ENCODE measurements at places on chromosomes 1 and 21.

GRCh38 chr1:214377886-214378285 is 96.9 kb downstream of the SMYD2 start:
- DNase-seq, result no peak

- DNase-seq, result no peak
Measured at GRCh38 chr1:200899451-200899915, 4.8 kb downstream of the INAVA start.

GRCh38 chr21:42220138-42220701 is 1.3 kb downstream of the ABCG1 start:
- peak; percentile 86 for DNase-seq

DNA sequence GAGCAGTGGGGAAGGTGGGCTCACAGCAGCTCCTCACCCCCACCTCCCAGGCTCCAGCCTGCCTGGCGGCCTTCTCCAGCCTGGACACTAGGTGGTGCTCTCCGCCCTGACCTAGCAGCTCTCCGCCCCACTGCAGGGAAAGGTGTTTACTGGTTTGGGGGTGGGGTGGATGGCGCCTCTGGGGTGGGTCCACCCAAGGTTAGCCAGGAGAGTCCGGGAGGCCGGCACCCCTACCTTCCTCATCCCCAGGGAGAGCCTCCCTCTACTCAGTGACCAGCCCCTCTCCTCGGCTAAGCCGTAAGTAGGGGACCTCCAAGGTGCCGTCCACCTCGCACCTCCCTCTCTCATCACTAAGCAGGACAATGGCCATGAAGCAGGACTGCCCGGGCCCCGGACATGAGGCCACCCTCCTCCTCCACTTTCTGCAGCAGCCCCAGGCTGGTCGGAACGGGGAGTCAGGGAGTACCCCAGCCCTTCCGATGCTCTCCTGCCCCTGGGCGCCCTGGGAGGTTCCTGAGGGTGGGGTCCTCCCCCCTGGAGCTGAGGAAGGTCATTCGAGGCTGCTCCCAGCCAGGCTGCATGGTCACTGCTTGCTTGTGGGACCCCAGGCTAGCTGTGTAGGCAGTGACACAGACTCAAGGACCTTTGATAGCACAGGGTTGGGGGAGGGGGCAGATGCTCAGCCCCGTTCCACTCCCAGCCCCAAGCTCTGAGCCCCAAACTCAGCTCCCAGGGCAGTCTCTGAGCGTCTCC is 101.4 kb upstream of the VAMP3 start:
- peak; percentile 63 for DNase-seq

- no peak for DNase-seq
Measured at GRCh38 chr1:80170811-80171485, 1164.4 kb upstream of the ADGRL4 start.

DNA sequence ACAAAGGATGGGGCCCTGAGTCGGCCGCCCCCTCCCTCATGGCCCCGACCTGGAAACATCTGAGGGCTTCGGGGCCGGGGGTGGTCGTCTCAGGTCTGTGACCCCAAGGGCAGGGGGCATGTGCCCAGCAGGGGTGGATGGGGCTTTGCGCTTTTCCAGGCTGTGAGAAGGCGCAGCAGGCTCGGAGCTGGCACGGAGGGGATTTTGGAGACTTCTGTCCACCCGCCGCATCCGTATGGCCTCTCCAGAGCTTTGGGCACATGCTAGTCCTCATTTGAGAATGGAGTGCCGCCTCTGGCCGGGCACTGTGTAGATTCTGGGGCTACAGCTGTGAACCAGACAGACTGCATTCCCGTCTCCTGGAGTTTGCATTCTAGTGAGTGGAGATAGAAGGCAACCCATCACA is 66.1 kb upstream of the WNT4 start:
- no peak for DNase-seq

- DNase-seq, result no peak
Measured at GRCh38 chr1:59412718-59413326, 115.9 kb downstream of the FGGY start.

DNA sequence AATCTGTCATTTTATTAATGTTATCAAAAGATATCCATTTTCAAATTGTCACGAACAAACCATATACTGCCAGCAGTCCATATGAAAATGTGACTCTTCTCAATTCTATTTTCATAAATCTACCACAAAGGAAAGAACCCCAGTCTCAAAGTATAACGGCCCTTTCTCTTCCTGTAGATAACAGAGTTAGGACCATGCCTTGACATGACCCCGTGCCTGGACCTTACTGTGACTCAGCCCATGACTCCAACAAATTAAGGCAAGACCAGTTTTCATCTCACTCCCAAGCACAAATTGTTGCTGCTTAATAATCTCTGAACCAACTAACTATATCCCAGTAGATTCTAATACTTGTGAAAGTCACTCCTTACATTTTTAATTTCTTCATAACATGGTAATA is 124.4 kb upstream of the NFIA start:
- no peak for DNase-seq

DNA sequence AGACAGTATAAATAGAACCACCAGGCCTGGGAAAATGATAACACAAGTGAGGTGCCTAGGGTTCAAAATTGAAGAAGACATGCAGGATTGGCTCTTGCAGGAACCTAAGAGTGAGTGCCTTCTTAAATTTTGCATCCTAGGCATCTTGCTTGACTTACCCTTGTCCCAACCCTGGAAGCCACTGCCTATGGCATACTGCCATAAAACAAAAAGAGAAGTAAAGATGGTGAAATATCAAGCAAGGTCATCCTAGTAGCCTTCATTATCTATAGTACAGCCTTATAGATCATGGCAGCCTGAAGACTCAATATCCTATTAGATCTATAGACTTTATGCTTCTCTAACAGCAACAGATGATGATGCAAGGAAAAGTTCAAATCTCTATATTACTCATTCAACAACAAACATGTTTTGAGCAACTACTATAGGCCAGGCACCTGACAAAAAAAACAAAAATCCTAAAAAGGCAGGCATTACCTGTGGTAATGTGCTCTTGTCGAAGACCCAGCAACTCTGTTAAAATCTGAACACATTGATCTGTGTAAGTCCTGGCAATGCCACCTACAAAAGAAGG is 6.3 kb downstream of the AP4B1 start:
- no peak for DNase-seq

- no peak for DNase-seq
Measured at GRCh38 chr1:192914092-192914491, 105.3 kb downstream of the RGS2 start.

GRCh38 chr1:206846487-206846886 is 18.9 kb upstream of the IL20 start:
- DNase-seq, result no peak

- DNase-seq, result no peak
Measured at GRCh38 chr1:41632781-41633575, 148.5 kb upstream of the EDN2 start.

- no peak for DNase-seq
Measured at GRCh38 chr1:96233422-96233821, 488.2 kb upstream of the PTBP2 start.

DNA sequence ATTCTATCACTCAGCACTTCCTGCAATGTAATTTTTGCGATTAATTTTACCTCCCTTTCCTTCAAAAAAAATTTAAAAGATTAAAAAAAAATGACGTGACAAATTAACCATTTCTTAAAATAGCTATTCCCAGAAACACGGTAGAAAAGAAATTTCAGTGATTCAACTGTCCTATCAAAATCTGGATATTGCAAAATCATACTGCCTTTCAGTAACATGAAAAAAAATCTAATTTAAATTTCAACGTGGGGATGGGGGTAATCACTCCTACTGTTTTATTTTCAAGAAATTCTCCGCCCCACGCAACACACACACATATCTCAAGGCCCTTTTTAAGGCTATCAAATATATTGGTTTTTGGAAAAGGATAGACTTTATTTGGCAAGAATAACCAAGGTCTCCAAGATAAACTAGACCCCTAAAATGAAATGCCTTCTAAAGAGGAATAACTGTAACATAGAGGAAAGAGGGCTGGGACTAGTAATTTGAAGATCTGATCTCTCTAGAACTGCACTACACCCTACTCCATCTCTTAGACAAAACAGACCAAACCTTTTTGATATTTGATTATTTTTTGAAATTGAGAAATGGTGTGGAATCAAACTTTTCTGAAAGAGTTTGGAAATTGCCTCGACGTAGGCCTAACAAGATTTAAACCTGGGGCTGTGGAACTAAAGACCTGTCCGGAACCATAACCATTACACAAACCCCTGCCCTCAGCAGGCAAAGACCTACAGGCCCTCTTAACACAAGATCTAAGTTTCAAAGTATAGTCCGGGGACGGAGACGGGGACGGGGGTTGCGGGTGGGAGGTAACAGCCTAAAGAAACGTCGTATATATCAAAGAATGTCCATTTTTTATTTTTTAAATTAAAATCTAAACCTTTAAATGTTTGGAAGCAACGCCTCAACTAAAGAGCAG is 941 bp downstream of the ARNT start:
- peak; percentile 6 for DNase-seq

GRCh38 chr1:172351754-172352161 is 68.7 kb upstream of the C1orf105 start:
- DNase-seq, result no peak

GRCh38 chr1:178407655-178408054 is 89.1 kb downstream of the CLEC20A start:
- DNase-seq, result no peak

GRCh38 chr1:204282761-204283221 is 69.0 kb upstream of the GOLT1A start:
- DNase-seq, result no peak

GRCh38 chr1:41537788-41538351 is 53.4 kb upstream of the EDN2 start:
- DNase-seq, result no peak

GRCh38 chr1:67019600-67020136 is 34.3 kb downstream of the SLC35D1 start:
- no peak for DNase-seq

GRCh38 chr21:45931397-45931969 is 50.1 kb upstream of the COL6A1 start:
- DNase-seq, result no peak

GRCh38 chr1:61348025-61348665 is 265.8 kb downstream of the NFIA start:
- no peak for DNase-seq

GRCh38 chr1:152783095-152783494 is 3.0 kb upstream of the LCE1E start:
- no peak for DNase-seq

DNA sequence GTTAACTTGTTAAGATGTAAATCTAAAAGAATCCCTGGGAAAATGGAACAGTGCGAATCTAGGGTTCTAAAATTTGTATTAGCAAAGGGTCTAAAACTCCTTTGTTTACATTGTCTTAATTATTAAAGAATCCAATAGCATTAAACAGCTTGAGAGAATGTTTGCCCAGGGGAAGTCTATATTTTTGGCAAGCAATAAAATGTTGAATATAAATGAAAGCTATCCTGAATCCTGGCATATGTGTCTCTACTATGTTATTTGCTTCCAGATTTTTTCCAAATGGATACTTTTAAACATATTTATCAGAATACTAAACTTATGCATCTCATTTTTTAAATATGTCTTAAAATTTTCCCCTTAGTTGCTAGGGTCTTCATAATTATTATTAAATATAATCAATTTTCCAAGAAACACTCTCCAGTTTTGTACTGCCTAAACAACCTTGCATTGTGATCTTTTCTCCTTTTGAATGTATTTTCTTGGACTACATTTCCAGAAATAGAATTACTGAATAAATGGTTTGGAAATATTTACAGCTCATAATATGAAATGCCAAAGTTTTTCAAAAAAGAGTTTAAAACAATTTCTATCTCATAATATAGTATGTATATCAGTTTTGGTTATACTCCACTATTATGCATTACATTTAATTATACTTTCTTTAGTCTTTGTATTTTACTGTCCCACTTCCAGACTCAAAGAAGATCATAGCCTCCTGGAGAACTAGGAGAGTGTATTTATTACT is 304.8 kb downstream of the USP25 start:
- no peak for DNase-seq

DNA sequence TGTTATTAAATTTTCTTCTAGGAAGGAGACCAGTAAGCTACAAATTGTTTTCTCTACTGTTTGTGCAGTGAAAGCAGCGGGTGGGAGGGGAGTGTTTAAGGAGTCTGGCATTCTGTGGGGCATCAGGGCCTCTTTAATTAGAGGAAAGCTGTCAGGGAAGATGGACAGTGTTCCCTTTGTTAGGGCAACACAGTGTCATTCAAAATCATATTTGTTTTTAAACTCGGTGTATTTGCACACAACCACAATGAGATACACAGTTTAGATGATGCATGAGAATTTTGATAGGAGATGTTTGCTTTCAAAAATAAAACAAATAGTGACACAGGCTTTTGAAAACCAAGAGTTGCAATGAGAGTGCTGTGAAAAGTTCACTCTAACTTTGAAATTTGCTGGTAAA is 15.1 kb upstream of the ST6GALNAC3 start:
- DNase-seq, result no peak

DNA sequence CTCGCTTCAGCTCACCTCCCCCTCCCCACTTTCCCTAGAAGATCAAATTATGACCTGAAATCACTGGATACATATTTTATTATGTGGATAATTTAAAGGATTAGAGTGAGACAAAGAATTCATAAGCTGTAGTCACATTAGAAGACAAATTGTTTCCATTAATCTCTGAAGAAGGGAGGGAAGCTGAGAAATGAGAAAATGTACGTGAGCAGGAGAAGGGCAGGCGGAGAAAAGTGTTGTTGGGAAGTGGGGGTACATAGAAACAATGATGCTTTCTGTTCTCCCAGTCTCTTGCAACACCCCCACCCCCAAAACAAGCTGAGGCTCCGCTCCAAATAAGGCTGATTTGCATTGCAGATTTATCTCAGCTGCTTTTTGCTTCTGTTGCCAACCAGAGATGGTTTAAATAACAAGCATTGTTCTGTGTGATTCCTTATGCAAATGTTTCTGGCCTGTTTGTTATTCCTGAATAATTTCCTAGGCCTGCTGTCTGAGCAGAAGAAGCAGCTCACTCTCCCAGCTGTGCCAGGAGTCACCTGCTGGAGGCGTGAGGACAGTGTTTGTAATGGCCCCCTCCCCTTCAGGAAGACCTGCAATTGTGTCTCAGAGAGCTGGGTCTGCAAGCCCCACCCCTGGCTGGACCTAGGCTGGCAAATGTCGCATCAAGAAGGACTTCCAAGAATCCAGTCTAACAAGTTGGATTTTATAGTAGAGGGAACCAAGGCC is 121.8 kb upstream of the TNR start:
- no peak for DNase-seq

DNA sequence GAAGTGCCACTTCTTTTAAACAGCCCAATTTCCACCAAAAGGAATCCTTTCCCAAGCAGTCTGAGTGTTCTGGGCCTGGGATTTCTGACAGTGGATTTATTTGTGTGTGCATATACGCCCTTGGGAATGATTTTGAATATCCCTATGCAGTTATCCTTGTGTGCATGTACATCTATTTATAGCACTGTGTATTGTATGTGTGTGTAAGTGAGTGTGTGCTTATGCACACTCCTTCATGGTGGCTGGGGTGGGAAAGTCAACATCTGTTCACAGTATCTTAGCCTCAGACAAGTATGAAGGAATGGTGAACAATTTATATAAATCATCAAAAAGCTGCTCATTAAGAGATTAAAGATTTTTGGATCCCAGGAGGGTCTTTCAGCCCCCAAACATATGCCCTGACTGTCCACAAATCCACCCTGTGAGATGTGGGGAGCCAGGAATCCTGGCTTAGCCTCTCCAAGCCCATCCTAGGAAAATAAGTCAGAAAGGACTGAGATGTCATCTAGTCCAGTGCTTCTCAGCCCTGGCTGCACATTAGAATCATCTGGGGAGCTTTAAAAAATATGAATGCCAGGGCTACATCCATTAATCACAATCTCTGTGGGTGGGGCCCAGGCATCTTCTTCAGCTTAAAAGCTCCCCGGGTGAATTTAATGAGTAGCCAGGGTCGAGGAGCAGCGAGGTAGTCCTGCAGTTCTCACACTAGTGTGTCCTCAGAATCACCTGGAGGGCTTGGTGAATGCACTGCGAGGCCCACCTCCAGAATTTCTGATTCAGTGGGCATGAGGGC is 101.4 kb downstream of the PLXNA2 start:
- DNase-seq, result no peak
